ENCODE measurements at places on chromosomes 4 and X. TPM values are rescaled to one million over a fixed set of nuclear protein-coding genes. Genes with fewer than 3 reads are reported as not detected.

DNA sequence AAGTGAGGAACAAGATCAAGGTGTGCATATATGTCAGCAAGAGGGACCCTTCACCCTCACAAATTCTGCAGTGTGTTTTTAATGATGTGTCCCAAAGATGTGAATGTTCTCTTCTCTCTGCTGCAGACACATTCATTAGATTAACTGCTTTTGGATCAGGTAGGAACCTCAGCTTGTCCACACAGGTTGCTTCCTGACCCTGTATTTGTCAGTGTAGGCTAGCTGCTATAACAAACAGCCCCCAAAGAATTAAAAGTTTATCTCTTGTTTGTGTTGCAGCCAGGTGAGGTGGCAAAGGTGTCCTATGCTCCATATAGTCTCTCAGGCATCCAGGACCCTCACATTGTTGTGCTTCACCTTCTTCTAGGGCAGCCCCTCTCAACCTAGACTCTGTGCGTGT, 17.8 kb downstream of the XG start:
- no peak overlapping the region for H3K27ac ChIP-seq
- H3K4me1 ChIP-seq, result peaks cover 20% of the 10 kb centered on the region
- DNase-seq, result no peak
- no peaks in the 10 kb centered on the region for H3K36me3 ChIP-seq

- H3K4me3 ChIP-seq, result peak overlapping the region; percentile 80
- H3K27ac ChIP-seq, result peak overlapping the region; percentile 79
- DNase-seq, result no peak
- no peaks in the 10 kb centered on the region for H3K36me3 ChIP-seq
- H3K4me1 ChIP-seq, result peaks cover 57% of the 10 kb centered on the region
Measured at GRCh38 chr4:54230484-54231418, 1.7 kb downstream of the PDGFRA start.

Gene ZGRF1
- 20.1 TPM for total RNA-seq

DNA sequence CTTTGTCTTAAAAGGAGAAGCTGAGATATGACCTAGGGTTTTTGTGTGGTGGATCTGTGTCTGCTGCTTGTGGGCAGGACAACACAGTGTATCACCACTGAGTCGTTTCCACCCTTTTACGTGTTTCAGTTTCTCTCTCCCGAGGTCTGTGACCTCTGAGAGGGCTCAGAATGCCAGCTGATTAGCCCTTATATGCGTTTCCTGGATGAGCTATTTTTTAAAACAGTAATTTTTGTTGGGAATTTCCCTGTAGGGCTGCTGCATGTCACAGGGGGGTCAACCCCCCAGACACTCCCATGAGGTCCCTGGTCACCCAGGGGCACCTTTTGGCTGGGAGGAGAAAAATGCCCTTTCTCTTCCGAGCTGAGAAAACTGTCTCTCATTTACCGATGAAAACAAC, 170.4 kb upstream of the CASK start:
- no peak for DNase-seq
- no peaks in the 10 kb centered on the region for H3K27me3 ChIP-seq
- no peak overlapping the region for H3K4me3 ChIP-seq
- H3K36me3 ChIP-seq, result no peaks in the 10 kb centered on the region

Gene RXFP1
- not detected for total RNA-seq

Measured in mesothelial cell of epicardium (in vitro differentiated cells).